Stimulated activated CD4-positive, alpha-beta T cell treated with anti-CD3 and anti-CD28 coated beads, Interleukin-1b, Interleukin-23, amount 100 ng/mL, for 24 hours (primary cell): ENCODE measurements at places on chromosomes 7 and 10.

- no peak for DNase-seq
These were observed 320.9 kb upstream of the NPSR1 start for GRCh38 chr7:34337163-34337562.

GRCh38 chr10:66783316-66783715 lies 142.5 kb upstream of the LRRTM3 start:
- no peak for DNase-seq

DNA sequence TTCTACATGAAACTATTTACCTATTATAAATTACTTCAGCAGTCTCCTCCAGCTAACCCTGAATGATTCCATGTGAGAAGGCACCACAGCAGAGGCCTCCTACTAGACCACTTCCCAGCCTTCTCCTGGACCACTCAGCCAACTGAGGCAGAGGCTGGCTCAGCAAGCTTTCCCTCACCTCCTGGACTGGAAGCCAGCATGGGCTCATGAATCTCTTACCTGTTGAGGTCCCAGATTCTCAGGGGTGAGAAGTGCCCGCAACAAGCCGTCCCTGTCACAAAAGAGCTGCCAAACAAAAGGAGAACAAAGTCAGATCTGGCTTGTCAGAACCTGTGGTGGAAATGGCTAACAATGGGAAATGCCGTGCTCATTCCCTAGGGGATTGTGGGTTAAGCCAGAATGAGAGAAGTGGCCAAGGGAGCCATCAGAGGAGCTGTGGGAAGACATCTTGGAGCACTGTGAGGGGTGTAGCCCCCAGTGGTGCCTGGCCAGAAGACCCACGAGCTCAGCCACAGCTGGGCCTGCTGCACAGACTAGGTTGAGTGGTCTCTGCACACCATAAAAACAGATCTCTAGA lies 36.5 kb downstream of the DPCD start:
- DNase-seq: no peak

DNA sequence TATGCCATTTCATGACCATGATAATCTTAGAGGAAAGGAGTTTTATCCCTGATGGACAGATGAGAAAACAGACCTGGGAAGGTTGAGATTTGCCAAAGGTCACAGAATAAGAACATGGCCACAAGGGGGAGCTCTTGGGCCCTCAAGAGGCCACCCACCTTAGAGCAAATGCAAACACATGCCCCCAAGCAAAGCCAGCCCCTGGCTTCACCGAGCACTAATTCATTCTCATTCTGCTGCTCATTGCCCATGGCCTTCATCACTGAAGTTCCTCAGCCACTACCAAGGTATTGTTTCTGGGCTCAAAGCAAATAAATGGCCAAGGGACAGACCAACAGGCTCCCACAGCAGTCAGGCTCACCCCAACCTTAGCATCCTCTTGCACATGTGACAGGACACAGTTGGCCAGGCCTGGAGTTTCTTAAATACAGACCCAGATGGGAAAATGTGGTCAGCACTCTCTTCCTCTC lies 44.2 kb downstream of the PDLIM1 start:
- peak; percentile 42 for DNase-seq

DNA sequence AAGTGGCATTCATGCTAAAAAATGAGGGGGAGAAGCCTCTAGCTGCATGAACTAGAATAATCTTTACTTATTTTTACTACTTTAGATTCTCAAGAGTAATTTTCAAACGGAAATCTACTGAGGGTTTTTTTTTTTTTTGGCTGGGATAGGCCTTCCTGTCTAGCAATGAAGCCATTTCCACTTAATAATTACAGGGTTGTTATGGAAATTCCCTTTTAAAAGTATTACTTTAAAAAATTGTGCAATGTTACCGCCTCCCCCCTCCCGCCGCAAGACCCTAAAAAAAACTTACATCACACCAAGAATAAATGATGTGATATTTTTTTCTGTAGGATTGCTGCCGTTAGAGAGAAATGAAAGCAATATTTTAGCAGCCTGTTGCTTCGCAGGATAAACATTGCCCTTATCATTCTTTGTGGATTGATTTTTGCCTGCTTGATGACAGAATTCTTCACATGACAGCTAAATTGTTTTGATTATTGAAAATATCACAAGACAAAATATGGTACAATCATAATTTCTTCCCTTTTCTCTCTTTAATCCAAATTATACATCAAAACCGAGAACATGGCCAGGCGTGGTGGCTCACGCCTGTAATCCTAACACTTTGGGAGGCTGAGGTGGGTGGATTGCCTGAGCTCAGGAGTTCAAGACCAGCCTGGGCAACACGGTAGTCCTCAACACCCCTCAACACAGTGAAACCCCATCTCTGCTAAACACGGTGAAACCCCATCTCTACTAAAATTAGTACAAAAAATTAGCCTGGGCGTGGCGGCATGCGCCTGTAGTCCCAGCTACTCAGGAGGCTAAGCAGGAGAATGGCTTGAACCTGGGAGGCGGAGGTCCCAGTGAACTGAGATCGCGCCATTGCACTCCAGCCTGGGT lies 32.8 kb downstream of the ARL4A start:
- no peak for DNase-seq

DNA sequence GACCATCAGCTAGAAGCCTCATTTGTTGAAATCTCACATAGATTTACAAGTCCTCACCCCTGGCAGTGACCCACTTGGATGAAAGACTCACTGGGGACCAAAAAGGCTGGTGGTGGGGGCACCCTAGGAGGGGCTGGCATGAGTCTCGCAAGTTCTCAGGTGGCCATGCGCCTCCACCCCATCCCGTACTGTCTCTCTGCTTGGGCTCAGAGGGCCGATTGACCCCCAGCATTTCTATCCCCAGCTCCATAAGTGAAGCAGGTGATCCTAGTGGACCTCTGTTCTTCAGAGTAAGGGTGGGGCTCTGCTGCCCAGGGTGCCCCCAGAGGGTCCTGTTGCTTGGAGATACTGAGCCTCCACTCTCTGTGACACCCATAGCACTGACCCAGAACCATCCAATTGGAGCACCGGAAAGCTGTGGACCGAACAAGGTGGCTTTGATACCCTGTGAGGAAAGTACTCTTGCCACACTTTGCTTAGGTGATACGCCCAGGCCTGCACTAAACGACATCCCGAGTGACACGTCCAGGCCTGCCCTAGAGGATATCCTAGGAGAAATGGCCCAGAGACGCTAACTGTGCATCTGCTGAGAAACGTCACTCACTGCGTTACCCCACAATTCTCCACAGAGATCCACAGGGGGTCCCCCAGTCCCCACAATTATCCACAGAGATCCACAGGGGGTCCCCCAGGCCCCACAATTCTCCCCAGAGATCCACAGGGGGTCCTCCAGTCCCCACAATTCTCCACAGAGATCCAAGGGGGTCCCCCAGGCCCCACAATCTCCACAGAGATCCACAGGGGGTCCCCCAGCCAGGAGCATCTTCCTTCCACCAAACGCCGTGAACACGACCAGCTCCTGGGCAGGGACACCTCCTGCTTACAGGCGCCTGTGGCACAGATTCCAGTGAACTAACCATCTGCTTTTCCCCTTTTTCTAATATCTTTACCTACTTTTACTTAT lies 262.9 kb downstream of the PTPRN2 start:
- DNase-seq: no peak

DNA sequence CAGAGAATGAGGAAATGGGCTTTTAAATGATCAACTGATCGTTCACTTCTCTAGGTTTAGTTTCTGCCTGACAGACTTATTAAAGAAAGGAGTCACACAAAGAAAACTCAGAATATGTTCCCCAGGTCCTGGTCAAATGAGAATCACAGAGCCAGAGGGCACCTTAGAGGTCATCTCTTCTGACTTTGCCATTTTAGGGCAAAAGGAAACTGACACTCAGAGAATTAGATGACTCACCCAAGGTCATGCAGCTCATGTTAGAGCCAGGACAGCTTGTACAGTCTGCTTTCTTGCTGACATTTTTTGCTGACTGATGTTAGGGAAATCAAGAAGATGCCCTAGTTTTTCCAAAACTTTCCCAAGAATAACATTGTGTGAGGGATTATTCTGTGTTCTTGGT lies 312.7 kb upstream of the SP8 start:
- DNase-seq: no peak

GRCh38 chr10:133212853-133213494 lies 17.0 kb upstream of the UTF1 start:
- no peak for DNase-seq

DNA sequence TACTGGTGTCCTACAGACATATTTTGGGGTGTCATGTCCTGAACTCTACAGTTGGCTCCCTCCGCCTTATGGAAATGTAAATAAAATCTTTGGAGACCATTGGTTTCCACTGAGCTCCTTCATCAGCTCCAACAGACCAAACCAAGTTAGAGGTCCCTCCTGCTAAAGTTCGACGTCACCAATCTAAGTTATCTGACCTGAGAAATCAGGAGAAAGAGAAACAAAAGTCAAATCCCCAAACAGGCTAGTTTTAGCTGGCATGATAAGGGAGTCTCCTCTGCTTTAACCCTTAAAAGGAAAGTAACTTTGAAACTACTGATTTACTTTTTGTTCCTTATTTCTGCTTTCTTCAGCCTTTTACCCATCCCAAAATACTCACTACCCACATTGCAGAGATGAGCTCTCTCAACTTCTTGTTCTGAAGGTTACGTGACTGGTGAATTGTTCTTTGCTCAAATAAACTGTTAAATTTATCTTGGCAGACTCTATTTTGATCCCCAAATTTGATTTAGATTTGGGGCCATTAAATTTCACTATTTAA lies 39.9 kb downstream of the AVL9 start:
- DNase-seq: no peak

DNA sequence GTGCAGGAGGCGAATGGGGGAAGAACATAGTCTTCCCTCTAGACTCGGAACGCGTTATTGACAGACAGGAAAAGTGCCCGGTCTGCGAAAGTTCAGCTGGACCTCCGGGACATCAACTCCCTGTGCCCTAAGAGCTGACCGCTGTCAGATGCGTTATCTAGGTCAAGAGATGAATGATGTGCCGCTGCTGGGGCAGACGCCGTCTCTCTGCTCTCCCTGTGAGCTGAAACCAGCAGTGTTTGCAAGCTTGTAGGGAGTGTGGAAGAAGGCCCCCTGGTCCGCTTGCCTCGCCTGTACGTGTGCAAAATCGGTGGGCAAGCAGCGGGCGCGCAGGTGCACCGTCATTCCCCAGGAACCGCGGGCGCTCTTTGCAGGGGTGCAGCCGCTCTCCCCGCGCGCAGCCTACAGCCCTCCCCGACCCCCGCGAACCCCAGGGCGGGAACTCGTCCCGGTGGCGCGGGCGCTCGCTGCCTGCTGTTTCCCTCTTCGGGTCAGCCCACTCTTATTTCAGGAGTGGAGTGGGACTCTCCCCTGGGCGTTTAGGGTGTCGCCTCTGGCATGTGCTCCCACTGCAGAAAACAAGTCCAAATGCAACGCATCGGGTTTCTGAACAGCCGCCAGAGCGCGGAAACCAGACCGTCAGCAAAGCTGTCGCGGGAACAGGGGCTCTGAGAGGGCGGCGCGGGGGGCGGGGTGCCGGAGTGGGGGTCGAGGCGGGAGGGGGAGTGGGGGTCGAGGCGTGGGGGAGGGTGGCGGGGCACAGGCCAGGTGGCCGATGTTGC lies 1.8 kb upstream of the PFKFB3 start:
- no peak for DNase-seq

DNA sequence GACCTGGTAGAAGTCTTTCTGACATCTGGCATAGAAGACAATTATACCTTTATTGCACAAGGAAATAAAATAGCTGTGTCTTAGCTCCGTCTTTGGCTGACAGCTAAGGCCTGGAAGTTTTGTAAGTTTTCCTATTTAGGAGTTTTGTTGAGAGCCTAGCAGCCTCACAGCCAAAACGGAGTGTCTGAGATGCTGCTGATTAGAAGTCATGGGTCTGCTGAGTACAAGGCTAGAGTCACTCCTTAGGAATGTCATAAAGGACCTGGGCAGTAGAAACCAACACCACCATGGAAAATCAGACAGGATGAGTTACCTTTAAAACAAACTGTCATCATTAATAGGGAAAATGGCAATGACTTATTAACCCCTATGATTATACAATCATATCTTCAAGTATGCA lies 442.5 kb downstream of the KCNMA1 start:
- no peak for DNase-seq

GRCh38 chr7:135713836-135714470 lies 14.0 kb downstream of the SLC13A4 start:
- DNase-seq: no peak

DNA sequence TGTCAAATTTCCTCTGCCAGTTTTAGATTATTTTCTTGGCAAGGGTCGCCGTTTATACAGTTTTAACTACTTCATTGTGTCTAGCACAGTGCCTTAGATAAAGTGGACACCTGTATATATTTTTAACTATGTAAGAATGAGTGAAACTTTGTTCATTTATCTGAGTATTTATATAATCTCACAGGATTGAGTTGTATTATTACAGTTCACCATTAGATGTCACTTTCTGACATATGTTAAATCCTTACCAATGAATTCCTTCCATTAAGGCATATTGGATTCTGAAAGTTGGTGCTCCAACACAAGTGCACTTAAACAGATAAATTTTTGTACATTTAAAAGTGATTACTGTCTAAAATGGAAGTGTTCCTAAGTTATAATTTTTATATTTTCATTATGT lies 43.0 kb downstream of the ZMYND11 start:
- DNase-seq: no peak

DNA sequence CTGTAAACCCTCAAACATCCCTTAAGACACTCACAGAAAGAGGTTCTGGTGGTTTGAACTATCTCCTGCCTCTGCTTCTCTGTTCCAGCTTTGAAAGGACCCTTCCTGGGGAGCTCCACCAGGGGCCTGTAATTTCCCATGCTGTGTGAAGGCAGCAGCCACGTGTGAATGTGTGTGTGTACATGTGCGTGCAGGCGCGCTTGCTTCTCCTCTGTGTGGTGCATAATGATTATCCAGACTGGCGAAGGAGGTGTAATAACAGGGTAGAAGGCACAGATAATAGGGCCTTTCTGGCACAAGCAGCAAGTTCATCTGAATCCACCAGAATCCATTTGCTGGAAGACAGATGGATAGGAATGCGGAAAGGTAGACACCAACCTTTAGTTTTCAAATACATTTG lies 466.5 kb downstream of the GRID1 start:
- DNase-seq: no peak

GRCh38 chr10:9211228-9211627 lies 1156.7 kb downstream of the GATA3 start:
- no peak for DNase-seq

- no peak for DNase-seq
These were observed 163.8 kb downstream of the RNF133 start for GRCh38 chr7:122535086-122535485.
